ENCODE measurements at places on chromosomes 4 and X.

DNA sequence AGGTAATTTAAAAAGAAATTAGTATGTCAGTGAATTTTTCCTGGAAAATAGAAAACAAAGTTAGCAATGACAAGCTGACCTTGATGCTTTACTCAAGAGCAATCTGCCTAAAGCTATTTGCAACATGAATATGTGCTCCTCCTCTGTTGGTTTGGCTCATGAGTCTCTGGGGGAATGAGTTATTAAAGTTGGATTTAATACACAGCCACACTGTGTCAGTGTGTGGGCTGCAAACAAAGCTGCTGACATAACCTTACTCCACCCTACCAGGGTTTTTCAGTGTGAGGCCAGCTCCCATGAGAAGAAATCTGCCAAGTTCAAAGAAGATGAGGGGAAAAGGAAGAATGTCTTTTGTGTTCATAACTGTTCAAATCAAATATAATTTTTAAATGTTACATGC, 280.5 kb downstream of the TLL1 start:
- DNase-seq = no peak
- H3K4me3 ChIP-seq = no peak overlapping the region
- H3K27me3 ChIP-seq = no peaks in the 10 kb centered on the region
- H3K27ac ChIP-seq = no peak overlapping the region
- no peaks in the 10 kb centered on the region for H3K36me3 ChIP-seq
- no peaks in the 10 kb centered on the region for H3K4me1 ChIP-seq

GRCh38 chrX:123570011-123570590, 162.8 kb downstream of the THOC2 start:
- H3K27me3 ChIP-seq = no peaks in the 10 kb centered on the region
- no peaks in the 10 kb centered on the region for H3K36me3 ChIP-seq
- no peak for DNase-seq
- no peak overlapping the region for H3K4me3 ChIP-seq
- H3K27ac ChIP-seq = no peak overlapping the region

DNA sequence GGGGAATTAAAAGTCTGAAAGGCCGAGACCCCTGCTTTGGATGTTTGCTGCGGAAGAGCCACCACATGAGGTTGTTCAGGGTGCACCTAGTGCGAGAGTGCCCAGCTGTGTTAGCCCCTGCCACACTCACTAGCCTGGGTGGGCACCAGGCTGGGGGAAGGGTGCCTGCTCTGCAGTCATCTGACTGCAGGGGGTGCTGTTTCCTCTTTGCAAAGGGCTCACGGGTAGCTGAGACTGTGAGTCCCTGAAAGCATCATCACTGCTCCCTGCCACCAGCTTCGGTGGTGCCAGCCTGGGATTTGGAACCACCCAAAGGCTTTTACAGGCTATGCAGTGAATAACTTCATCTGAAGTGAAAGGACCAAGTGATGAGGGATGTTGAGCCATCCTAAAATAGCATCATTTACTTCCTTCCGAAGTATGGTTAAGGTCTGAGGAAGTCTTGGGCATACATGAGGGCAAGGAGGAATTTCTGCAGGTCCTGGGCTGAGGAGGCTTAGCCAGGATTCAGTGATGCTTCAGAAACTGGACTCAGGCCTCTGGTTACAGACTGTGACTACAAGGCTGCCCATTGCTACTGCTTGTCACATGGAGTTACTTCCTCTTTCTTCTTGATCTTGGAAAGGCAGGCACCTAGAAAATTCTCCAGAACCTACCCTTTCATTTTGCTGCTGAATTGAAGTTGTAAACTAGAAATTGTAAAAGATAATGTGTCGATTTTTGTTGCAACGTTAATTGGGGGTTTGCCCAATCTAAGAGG, 293.2 kb upstream of the PRPS2 start:
- H3K27me3 ChIP-seq = no peaks in the 10 kb centered on the region
- H3K4me3 ChIP-seq = no peak overlapping the region
- no peak overlapping the region for H3K27ac ChIP-seq
- DNase-seq = no peak
- H3K36me3 ChIP-seq = no peaks in the 10 kb centered on the region

GRCh38 chrX:143788265-143788664, 67.7 kb upstream of the SPANXN2 start:
- no peak for DNase-seq
- no peaks in the 10 kb centered on the region for H3K4me1 ChIP-seq
- H3K36me3 ChIP-seq = no peaks in the 10 kb centered on the region
- H3K27ac ChIP-seq = no peak overlapping the region
- H3K4me3 ChIP-seq = no peak overlapping the region

GRCh38 chrX:101347859-101348451, 587 bp downstream of the TIMM8A start:
- H3K27ac ChIP-seq = peak overlapping the region; percentile 72
- no peak for DNase-seq
- H3K27me3 ChIP-seq = no peaks in the 10 kb centered on the region
- peaks cover 19% of the 10 kb centered on the region for H3K4me1 ChIP-seq
- no peaks in the 10 kb centered on the region for H3K36me3 ChIP-seq

DNA sequence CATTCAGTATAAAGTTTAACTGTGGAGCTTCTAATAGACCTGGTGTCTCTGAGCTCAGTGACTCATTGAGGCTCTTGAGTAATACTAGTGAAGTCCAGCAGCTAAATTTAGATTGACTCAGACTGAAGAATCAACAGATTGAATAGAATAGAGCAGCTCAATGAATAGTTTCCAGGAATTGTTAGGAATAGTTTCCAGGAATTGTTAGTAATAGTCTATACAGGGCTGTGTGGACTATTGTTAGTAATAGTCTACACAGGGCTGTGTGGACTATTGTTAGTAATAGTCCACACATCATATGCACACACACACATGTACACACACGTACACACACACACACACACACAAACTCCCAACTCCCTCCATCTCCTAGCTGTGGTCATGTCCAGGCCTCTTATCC, 3.0 kb downstream of the GIMD1 start:
- no peaks in the 10 kb centered on the region for H3K27me3 ChIP-seq
- DNase-seq = no peak
- no peak overlapping the region for H3K4me3 ChIP-seq
- H3K36me3 ChIP-seq = no peaks in the 10 kb centered on the region

GRCh38 chr4:158371158-158371557, 150.5 kb upstream of the RXFP1 start:
- no peak overlapping the region for H3K4me3 ChIP-seq
- H3K4me1 ChIP-seq = no peaks in the 10 kb centered on the region
- DNase-seq = no peak
- H3K36me3 ChIP-seq = no peaks in the 10 kb centered on the region
- no peak overlapping the region for H3K27ac ChIP-seq
- no peaks in the 10 kb centered on the region for H3K27me3 ChIP-seq

DNA sequence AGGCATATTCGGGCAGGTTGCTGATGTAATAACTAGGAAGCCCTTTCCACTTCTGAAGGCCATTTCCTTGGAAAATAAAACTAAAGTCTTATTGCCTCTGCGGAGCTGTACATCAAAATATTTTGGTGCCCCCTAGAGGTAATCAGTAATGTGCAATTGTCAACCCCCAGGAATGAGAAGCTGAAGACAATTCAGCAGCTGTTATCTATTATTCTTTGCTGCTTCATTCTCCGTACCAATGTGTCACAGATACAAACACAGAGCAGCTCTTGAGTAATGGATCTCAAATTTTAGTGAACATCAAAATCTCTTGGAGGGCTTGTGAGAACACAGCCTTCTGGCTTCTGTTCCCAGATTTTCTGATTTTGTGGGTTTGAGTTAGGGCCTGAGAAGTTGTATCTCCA, 3.5 kb upstream of the SLIT2 start:
- no peak overlapping the region for H3K27ac ChIP-seq
- H3K4me3 ChIP-seq = no peak overlapping the region
- no peaks in the 10 kb centered on the region for H3K36me3 ChIP-seq
- DNase-seq = no peak
- no peaks in the 10 kb centered on the region for H3K4me1 ChIP-seq

DNA sequence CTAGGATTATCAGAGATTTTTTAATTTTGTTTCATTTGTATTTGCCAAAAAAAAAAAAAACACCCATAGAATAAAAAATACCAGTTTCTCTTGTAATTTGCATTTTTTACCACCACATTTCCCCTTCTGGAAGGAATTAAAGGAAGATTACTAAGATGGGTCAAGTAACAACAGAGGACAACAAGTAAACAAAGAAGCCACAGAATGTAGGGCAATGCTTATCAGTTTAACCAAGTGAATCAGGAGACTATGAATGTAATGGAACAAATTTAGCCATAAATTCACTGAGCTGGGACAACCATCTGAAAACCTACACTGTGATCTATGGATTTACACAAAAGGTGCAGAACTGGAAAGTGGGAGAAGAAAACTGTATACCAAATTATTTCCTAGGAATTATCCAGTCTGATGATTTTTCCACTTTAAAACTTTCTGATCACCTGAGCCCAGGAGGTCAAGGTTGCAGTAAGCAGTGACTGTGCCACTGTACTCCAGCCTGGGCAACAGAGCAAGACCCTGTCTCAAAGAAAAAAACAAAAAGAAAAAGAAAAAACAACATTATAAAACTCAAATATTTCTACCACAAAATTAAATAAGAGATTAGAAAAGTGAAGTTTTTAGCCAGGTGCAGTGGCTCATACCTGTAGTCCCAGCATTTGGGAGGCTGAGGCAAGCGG, 32.4 kb downstream of the LRBA start:
- H3K4me3 ChIP-seq = no peak overlapping the region
- no peaks in the 10 kb centered on the region for H3K36me3 ChIP-seq
- H3K4me1 ChIP-seq = peaks cover 19% of the 10 kb centered on the region
- no peak overlapping the region for H3K27ac ChIP-seq
- no peaks in the 10 kb centered on the region for H3K27me3 ChIP-seq

DNA sequence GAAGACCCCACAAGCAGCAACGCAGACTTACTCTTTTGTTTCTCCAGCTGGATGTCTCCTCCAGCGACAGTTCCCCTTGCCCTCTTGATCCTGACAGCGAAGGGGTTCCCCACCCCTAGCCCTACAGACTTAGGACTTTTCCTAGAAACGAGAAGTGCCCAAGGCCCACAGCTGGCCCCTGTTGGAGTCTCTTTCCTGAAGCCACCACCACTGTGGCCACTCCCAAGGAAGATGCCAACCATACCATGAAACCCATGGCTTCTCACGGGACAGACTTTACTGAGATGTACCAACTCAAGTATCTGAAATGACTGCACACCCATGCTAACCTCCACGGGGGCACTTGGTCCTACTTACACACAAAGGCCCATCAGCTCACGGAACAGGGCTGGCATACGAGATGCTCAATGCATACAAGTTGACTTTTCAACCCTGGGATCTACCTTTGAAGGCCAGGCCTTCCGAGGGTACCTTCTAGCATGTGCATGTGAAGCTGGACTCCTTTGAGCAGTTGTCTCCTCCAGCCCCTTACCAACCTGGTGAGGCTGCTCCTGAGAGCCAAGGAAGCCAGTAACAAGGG, 924 bp upstream of the IRAK1 start:
- no peak overlapping the region for H3K4me3 ChIP-seq
- H3K27ac ChIP-seq = peak overlapping the region; percentile 78
- H3K36me3 ChIP-seq = peaks cover 5% of the 10 kb centered on the region
- DNase-seq = no peak

GRCh38 chr4:74555843-74556242, 110.9 kb downstream of the AREG start:
- no peaks in the 10 kb centered on the region for H3K4me1 ChIP-seq
- no peaks in the 10 kb centered on the region for H3K27me3 ChIP-seq
- DNase-seq = no peak
- H3K36me3 ChIP-seq = no peaks in the 10 kb centered on the region
- H3K27ac ChIP-seq = no peak overlapping the region
- no peak overlapping the region for H3K4me3 ChIP-seq

DNA sequence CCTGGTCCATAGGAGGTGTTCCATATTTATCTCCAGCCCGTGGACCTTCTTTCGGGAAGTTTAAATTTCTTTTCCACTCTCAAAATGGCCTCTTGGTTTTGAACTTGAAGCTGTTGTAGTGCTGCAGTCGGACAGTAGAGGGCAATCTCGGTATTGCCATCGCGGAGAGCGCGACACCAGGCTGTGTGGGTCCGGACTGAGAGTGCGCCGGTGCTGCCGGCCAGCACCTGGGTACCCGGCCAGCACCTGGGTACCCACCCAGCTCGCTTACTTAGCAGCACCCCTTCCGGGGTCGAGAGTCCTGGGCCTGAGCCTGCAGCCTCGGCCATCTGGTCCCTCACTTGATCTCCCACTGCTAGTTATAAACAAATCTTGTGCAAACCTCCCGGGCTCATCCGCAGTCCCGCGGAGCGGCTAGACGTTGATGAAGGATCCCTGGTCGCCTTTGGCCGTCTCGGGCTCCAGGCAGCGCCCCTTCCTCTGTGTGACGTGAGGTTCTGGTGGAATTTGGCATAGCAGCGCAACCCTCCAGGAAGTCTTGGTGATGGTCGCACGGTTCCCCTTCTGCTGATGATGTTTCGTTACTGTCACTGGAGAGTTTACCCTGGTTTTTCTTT, 18.0 kb downstream of the FAM9A start:
- no peaks in the 10 kb centered on the region for H3K4me1 ChIP-seq
- DNase-seq = peak; percentile 33
- H3K36me3 ChIP-seq = no peaks in the 10 kb centered on the region
- no peak overlapping the region for H3K4me3 ChIP-seq

DNA sequence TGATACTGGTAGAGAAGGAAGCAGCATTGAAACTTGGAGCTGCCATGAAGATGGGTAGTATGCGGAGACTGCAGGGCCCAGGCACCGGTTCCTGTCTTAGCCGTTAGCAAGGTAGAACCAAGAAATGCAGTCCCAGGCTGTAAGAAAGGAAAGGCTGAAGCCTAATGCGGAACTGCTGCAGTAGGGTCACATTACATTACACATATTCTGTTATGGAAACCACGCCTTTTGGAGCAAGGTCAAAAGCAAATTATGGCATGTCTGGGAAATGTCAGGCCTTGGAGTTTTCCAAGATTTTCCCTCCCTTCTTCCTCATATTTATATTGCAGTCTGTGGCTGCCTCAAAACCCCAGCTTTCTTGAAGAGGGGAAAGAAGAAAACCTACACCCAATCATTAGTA, 204.8 kb upstream of the RASGEF1B start:
- H3K4me1 ChIP-seq = no peaks in the 10 kb centered on the region
- H3K4me3 ChIP-seq = no peak overlapping the region
- H3K27ac ChIP-seq = no peak overlapping the region
- peaks cover 5% of the 10 kb centered on the region for H3K27me3 ChIP-seq
- DNase-seq = no peak

DNA sequence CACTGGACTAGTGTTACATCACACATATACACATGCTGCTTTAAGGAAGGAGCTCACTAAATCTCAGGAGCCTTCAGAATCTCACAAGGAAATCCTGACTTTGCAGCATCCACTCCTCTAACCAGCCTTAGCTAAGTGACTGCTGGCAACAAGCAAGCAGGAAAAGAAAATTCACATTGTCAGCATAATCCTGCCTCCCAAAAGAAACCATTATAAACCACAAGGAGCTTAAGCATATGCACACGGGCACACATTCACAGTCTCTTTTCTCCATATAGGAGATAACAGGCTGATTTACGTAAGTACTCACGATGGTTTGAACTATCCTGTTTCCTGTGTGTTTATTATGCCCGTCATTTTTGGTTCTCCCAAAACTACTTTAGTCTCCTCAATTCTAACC, 136.3 kb downstream of the TMEM144 start:
- no peaks in the 10 kb centered on the region for H3K36me3 ChIP-seq
- no peaks in the 10 kb centered on the region for H3K4me1 ChIP-seq
- DNase-seq = no peak
- no peaks in the 10 kb centered on the region for H3K27me3 ChIP-seq
